ENCODE measurements at places on chromosomes 2 and 18.

GRCh38 chr2:128313091-128313836 lies 5.4 kb downstream of the HS6ST1 start:
- no peak for DNase-seq

DNA sequence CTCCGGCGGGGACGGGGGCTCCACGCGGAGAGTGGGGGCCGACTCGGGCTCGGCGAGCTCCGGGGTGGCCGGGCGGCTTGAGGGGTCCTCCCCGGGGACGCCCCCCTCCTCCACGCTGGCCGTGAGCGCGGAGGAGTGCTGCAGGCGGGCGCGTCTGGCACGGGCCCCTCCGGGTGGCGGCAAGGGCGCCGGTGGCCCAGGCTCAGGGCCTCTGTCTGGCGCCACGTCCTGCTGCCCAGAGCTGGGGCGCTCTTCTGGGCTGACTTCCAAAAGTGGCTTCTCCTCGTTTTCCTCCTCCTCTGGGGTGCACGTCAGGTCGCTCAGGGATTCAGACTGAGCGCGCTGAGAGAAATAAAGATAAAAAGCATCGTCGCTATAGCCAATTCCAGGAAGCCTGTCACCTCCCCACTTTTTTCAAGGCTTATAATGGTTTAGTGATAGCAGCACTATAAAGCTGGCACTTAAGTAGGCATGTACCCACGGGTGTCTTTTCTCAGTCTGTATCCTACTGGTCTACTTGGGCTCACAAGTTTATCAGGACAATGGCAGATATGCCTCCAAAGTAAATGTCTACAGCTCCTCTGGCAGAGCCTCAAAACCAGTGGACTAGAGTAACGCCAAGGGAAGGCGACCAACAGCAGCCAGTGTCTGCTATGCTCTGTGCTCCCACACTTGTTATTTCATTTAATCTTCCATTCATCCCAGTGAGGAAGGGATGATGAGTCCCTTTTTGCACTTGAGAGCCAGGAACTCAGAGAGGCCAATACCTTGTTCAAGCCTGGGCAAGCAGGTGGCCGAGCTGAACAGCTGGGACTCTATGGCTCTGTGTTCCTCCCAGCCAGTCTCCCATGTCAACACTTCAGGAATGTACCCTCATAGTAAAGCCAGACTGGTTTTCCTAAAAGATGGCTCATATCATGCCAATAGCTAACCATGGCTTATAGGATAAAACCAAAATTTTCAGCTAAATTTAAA lies 92.6 kb upstream of the MGAT4A start:
- no peak for DNase-seq

DNA sequence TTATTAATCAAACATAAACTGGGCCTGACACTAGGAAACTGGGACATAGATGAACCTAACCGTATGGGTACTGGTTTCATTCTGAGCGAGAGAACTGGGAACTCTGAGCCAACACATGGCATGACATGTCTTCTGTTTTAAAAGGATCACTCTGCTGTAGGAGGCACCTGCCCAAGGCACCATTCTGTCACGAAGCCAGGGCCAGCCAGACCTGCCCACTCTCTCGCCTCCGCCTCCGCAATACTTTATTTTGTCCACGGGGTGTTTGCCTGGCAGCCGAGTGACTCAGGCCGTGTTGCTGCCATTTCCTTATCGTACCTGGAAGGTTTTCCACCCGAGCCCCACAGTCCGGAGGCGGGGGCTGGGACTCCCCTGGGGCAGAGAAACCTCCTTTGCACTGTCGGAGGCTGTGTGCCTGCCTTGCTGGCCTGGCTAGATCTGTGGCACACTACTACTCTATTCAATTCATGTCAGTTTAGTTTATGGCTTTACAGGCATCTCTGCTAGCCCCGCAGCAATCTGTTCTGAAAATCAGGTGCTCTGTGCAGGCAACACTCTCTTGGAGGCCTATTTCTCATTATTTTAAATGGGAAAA lies 120.4 kb upstream of the ACKR3 start:
- DNase-seq: no peak

- DNase-seq: no peak
These were observed 35.2 kb upstream of the LPIN2 start for GRCh38 chr18:3048121-3048520.

DNA sequence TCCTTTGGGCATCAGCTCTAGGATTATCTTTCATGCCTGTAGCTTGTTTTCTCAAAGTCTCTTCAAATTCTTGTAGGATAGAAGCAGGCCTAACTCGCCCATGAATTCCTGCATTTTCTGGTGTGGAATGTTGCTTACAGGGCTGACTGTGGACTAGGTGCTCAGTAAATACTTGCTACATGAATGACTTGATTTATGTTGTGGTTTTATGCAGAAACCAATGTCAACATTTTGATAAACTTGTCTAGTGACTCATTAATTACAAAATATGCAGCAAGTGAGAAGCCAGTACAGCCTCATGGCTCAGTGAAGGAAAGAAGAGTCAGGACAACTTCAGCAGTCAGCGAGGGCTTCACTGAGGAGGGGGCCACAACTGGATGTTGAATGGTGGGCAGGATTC lies 110.6 kb upstream of the SIX2 start:
- DNase-seq: no peak

GRCh38 chr2:40178171-40178778 lies 273.6 kb downstream of the SLC8A1 start:
- DNase-seq: no peak

GRCh38 chr18:30469091-30469490 lies 573.5 kb downstream of the DSC3 start:
- no peak for DNase-seq

- no peak for DNase-seq
These were observed 34.9 kb upstream of the CCNT2 start for GRCh38 chr2:134883552-134884293.

DNA sequence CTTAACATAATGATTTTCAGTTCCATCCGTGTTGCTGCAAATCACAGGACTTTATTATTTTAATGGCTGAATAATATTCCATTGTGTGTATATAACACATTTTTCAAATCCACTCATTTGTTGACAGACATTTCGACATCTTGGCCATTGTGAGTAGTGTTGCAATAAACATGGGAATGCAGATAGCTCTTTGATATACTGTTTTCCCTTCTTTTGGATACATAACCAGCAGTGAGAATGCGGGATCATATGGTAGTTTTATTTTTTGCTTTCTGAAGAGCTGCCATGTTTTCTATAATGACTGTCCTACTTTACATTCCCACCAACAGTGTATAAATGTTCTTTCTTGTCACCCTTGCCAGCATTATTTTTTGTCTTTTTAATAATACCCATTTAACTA lies 420.3 kb upstream of the CHAC2 start:
- DNase-seq: no peak

DNA sequence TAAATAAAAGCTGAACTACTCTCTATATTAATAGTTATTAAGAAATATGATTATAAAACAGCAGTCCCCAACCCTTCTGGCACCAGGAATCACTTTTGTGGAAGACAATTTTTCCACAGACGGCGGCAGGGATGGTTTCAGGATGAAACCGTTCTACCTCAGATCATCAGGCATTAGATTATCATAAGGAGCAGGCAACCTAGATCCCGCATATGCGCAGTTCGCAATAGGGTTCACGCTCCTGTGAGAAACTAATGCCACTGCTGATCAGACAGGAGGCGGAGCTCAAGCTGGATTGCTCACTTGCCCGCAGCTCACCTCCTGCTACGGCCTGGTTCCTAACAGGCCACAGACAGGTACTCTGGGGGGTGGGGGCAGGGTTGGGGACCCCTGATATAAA lies 19.3 kb upstream of the DSG2 start:
- no peak for DNase-seq

DNA sequence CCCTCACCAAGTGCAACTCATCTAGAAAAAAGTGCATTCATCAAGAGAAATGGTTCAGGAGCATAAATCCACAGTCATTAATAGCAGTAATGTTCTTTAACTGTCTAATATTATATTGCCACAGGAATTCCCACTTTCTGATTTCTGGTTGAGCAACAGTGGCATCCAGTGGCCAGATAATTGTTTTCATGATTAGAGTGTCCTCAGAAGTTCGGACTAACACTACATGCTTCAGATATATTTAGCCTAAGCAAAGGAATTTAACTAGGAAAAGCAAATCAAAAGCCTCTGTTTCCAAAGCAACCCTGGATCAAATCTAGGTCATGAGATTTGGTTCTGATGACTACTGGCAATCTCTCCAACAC lies 9.8 kb upstream of the ERBB4 start:
- no peak for DNase-seq

- no peak for DNase-seq
These were observed 237.5 kb downstream of the DSEL start for GRCh38 chr18:67278984-67279383.

DNA sequence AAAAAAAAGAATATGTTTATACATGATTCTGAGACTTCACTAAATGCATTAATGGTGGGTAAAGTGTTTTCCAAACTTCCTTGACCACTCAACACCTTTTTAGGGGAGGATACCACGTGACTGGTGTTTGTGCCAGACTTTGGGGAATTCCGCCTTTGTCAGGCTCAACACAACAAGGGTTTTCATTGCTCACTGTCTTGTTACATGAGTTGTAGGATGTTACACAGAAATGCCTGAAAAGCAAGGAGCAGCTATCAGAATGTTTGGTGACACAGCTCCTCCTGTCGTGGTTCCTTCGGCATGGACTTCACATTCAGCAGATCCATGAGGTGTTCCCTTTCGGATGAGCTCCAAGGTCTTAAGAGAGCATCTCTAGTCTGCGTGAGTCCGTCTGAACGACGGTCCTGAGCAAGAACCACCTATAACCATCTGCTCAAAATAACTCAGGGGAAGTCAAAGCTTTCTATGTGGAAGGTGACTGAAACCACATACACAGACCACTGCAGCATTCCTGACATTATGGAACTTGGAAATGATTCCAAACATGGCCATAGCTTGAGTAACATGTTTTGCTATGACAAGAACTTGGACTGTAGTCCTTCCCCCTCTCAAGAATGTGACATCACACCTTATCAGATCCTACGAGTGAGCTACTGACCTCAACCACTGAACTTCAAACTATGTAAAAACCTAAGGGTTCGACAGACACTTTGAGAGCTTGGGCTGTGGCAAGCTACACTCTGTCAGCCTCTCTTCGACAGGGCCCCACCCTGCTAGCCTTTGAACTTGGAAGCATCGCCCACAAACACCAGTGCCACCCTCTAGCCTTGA lies 57.5 kb downstream of the MCFD2 start:
- no peak for DNase-seq

GRCh38 chr2:217193431-217194340 lies 333.8 kb upstream of the TNP1 start:
- no peak for DNase-seq

GRCh38 chr18:25229081-25229480 lies 122.9 kb downstream of the ZNF521 start:
- peak; percentile 32 for DNase-seq

Data from GF-D8 (cell line).